Muscle of leg (tissue), 16 donors: ENCODE measurements at places on chromosomes 12 and 14. TPM values are rescaled to one million over a fixed set of nuclear protein-coding genes. Genes with fewer than 3 reads are reported as not detected.

GRCh38 chr12:685388-685787 is 22.1 kb upstream of the NINJ2 start:
- peak; percentile 62 for DNase-seq

DNA sequence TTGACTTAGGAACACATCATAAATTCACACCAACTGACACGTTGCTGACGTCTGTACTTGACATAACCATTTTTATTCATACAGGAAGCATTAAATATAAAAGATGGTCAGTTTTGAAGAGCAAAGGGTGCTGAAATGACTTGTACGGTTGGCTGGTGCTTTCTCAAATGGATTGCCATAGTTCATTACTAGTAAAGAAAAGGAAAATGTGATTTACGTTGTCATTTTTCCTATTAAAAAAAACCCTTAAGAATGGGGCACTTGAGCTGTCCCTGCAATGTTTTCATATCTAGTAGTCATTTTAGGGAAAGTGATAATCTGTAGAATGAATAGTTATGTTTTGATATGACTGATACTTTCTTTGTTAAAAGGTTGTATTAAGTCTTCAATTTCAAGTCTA is 22.5 kb upstream of the MANSC4 start:
- no peak for DNase-seq

- no peak for DNase-seq
Observed at GRCh38 chr12:117907108-117907689, 61.6 kb downstream of the KSR2 start.

GRCh38 chr12:101230547-101230946 is 20.5 kb upstream of the SLC5A8 start:
- no peak for DNase-seq

DNA sequence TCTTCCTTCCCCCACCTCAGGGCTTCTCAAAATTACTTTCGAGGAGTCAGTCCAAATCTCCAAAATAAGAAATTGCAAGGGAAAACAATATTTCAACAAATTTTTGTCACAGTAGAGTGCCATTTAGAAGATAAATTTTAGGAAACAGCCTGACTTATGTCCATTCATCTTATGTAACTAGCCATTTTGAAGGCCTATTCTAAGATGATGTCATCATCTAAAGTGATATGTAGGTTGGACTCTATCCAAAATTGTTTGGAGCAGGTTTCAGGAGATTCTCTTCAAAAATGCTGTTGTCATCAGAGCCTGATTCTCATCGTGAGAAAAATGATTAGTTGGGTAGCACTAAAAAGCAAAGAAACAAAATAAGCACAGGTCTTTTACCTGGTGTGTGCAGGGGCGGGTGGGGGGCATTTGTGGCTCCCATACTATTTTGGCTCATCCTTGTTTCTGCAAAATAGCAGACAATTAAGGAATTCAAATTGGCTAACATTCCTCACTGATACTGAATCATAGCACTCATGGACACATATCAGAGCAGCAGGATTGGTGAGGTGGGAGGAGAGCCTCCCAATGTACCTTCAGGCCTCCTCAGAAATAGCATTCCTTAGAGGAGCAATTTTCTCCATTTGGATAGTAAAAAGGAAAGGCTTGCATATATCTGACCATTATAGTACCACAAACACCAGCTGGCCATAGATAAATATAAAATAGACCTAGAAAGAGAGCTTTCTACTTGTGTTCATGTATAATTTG is 360.9 kb upstream of the NAV3 start:
- no peak for DNase-seq

DNA sequence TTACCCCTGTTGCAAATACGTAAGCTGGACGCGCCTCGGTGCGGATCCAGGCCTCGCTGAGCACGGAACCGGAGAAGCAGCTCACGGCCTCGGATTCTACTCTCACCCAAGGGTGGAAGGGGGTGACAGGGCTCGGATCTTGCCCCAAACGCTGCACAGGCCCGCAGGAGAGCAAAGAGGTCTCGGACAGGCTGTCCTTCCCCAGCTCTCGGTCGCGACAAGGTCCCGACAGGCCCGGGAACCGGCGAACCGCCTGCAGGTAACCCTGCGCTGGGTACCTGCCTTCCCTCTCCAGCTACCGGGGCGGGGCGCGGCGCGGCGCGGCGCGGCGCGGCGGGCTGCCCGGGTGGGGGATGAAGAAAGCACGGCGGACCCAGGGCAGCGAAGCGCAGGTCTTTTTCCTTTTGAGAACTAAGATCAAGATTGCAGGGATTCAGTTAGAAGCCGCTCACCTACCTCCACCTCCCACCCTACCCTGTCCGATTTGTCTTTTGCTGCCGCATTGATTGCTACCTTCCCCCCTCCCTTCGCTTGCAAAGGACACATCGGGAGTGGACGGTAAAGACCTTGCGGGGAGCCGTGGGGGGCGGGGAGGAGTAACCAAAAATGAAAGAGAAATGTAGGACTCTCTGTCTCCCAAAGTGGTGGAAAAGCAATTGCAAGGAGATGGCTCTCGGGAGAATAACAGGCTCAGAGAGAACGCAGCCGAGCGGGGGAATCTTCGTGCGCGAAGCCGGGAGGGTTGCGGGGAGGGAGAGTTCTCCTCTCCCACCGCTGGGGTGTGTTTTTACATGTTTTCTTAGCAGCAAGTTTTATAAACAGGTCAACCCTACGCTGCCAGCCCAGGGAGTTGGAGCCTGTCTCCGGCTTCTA is 8.4 kb upstream of the TBX3 start:
- peak; percentile 54 for DNase-seq

GRCh38 chr12:45215419-45216229 is at the start of gene ANO6:
Gene ANO6, plus strand, starts transcription at chr12:45216095. Its CDS starts 227 bp downstream, at chr12:45216322.
- peak; percentile 96 for DNase-seq

- DNase-seq, result no peak
Observed at GRCh38 chr12:113939867-113940266, 26.3 kb downstream of the RBM19 start.

DNA sequence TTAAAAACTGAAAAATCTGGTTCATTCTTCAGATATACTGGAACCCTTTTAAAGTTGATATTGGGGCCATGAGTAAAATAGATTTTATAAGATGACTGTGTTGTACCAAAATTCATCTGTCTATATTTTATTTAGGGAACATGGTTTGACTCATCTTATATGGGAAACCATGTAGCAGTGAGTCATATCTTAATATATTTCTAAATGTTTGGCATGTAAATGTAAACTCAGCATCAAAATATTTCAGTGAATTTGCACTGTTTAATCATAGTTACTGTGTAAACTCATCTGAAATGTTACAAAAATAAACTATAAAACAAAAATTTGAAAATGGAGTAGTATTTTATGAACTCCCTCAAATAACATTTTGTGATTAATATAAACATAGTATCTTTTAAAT is 14.2 kb downstream of the PTGER2 start:
- DNase-seq, result no peak

- no peak for DNase-seq
Observed at GRCh38 chr12:57358646-57359045, 72.2 kb downstream of the R3HDM2 start.

DNA sequence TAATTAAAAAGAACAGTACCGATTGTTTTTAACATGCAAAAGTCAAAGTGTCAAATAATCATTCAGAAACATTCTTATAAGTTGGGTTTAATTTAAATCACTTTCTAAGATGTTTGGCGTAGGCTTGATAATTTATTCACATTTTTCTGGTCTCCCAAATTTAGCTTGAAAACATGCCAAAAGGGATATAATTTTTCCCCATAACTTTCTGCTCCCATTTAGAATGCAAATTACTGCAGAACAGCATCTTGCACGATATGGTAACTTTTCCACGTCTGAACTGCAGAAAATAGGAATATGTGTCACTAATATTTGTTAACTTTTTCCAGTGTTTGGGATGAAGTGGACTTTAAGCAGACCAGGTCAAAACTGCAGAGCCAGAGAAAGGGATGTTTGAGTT is 1592.4 kb upstream of the SEL1L start:
- no peak for DNase-seq

DNA sequence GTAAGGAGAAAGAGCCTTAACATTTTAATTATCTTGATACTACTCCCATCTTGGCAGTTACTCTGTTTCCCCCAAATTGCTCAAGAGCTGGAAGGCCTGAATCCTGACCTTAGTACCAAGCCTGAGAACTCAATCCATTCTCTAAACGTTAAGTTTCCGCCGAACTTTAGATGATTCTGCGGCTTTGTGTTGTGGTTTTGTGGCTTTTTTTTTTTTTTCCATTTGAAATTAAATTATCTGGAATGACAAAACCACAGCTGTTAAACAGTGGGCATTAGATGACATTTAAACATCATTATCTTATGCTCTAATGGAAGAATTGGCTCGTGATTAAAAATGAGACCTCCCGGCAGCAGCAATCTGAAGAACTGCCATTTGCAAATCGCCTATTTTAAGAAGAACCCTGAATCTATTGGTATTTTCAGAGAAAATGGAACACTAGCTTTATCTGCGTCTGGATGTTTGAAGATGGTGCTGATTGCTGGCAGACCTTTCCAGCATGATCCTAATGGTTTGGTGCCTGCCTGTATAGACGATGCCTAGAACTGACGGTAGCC is 38.4 kb downstream of the TMEM132C start:
- no peak for DNase-seq

DNA sequence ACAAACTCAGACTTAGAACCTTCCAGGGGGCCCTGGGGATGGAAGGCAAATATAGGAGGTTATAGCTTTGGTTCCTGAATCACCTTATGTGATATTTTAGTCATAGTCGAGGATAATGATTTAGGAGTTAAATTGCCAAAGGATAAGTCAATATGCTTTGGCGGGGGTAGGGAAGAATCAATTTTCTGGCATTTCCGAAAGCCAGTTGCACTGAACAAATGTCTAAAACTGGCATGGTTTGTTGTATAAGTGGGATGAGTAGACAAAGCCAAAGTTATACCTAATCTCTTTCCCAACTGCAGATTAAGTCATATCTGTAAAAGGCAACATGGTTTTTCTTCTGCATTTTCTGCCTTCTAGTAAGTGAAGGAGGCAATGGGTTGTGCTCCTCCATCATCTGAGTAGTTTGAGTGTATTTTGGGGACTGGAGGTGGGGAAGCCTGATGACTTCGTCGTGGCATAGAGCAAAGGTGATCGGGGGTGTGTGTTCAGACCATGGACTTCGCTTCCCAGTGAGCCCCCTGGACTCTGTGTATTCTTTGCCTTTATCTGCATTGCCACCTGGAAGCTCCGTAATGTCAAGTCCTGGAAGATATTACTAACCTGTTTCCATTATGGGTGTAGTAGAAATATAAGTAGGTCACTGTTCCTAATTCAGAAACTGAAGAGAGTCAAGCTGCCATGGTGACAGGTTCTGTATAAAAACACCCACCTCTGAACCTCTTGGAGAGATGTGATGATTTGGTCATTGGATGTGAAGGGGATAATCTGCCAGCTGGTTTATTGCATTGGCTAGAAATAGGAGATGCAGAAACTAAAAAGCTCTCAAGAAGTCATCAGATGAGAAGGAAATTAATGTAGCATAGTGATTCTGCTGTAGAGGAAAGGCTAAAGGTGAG is 24.5 kb downstream of the PPFIBP1 start:
- DNase-seq, result no peak

GRCh38 chr12:14954269-14954668 is 7.1 kb downstream of the ARHGDIB start:
- no peak for DNase-seq

DNA sequence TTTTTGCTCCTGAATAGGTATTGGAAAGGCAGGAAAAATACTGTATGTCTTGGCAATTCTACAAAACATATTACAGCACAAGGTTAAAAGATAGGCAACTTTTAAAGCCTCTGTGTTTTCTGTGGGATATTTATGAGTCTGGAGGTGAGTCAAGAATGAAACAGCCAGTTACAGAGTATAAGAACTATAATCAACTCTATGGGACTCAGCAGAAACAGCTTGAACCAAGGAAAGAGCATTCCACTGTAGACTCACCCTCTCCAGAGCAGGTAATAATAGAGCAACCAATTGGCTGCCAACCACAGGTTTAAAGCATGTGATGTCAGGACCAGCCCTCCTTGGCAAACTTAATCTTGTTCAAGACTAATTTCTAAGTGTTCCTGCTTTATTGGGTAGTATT is 100.5 kb upstream of the MDM1 start:
- DNase-seq, result no peak

GRCh38 chr12:67434671-67435370 is 165.7 kb downstream of the CAND1 start:
- no peak for DNase-seq

DNA sequence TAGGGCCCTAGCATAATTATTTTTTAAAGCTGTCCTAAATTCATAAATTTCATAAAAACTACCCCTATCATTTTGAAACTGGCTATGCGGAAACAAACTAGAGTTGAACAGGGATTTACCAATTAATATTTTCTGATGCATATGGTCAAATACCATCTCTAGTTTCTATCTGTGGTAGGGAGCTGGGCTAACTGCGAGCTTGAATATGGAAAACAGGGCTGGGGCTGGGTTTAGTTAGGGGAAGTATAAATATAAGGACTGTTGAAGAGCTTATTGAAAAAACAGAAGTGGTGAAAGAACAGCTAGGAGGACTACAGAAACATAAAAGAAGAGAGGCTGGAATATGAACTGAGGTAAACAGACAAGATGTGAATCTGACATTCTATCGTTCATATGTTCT is 91.8 kb downstream of the SLC38A1 start:
- no peak for DNase-seq

DNA sequence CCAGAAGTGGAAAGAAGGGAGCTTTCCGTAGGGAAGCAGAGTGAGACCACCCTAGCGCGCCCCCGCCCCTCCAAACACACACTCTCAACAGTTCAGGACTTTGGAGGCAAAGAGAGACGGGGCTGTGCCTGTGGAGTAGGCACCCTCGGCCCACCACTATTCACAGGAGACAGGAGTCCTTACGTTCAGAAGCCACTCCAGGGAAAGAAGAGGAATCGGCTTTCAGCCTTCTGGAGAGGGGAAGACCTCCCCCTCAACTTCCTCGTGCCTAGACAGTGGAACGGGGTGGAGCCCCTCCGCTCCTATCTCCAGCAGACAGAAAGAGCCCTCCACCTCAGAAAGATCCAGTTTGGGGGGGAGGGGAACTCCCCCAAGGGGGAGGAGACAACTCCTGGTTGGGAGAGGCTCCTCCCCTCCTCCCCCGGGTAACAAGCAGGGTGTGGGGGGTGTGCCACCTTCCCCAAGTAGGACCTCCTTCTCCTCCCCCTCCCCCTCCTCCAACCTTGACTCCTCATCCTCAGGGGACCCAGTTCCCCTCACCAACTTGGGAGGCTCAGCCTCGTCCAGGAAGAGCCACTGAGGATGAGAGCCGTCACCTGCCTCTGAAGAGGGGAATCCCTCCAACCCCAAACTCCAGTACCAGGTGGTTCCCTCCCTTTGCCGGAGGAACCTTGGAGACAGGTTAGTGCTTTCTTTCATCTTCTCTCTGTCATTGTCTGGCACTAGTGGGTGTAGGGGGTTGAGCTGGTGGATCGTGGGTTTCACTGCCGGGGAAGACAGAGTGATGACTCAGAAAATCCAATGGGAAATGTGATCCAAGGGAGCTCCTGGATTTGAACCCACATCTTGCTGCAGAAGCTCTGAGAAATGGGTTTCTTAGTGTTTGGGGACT is 883 bp downstream of the FOXJ2 start:
- peak; percentile 84 for DNase-seq

GRCh38 chr14:96272777-96273473 is 16.9 kb downstream of the BDKRB1 start:
- DNase-seq, result no peak

Gene PLEKHG7
- 0.53 TPM for polyA plus RNA-seq

Gene NRIP2
- polyA plus RNA-seq, result 6.1 TPM

Gene PRKD1
- 15.8 TPM for polyA plus RNA-seq

Gene ANO2
- polyA plus RNA-seq, result 5.9 TPM

Gene EPS8
- polyA plus RNA-seq, result 35.9 TPM

Gene INHBE
- polyA plus RNA-seq, result 2.6 TPM

Gene UTP20
- 11.2 TPM for polyA plus RNA-seq

Gene ITGB7
- polyA plus RNA-seq, result 1.2 TPM
